ENCODE measurements at places on chromosomes 7 and 10. TPM values are rescaled to one million over a fixed set of nuclear protein-coding genes. Genes with fewer than 3 reads are reported as not detected.

Gene FANK1
- total RNA-seq = 0.20 TPM

Gene ZNF485
- 4.8 TPM for total RNA-seq

Gene UMAD1
- 8.8 TPM for total RNA-seq

Gene SORBS1
- 0.20 TPM for total RNA-seq

Gene CCDC146
- total RNA-seq = 0.98 TPM

Gene PLEKHS1
- not detected for total RNA-seq

Gene PNLIPRP2
- not detected for total RNA-seq

Gene GPR15LG
- total RNA-seq = not detected

Gene CNTNAP2
- total RNA-seq = not detected

All from subcutaneous preadipocyte (primary cell).